ENCODE measurements at places on chromosomes 2 and 18. TPM values are rescaled to one million over a fixed set of nuclear protein-coding genes. Genes with fewer than 3 reads are reported as not detected.

- no peaks in the 10 kb centered on the region for H3K36me3 ChIP-seq
- no peaks in the 10 kb centered on the region for H3K27me3 ChIP-seq
- H3K27ac ChIP-seq: no peak overlapping the region
- no peak overlapping the region for H3K4me3 ChIP-seq
- DNase-seq: no peak
Measured at GRCh38 chr2:202613479-202613878, 21.3 kb upstream of the FAM117B start.

- peak; percentile 54 for DNase-seq
- H3K4me3 ChIP-seq: no peak overlapping the region
- H3K27me3 ChIP-seq: no peaks in the 10 kb centered on the region
- H3K4me1 ChIP-seq: peaks cover 21% of the 10 kb centered on the region
Measured at GRCh38 chr2:10042301-10043161, 819 bp upstream of the KLF11 start.

DSC2 gene
- not detected for total RNA-seq

SULT1C4 gene
- total RNA-seq: not detected

DNA sequence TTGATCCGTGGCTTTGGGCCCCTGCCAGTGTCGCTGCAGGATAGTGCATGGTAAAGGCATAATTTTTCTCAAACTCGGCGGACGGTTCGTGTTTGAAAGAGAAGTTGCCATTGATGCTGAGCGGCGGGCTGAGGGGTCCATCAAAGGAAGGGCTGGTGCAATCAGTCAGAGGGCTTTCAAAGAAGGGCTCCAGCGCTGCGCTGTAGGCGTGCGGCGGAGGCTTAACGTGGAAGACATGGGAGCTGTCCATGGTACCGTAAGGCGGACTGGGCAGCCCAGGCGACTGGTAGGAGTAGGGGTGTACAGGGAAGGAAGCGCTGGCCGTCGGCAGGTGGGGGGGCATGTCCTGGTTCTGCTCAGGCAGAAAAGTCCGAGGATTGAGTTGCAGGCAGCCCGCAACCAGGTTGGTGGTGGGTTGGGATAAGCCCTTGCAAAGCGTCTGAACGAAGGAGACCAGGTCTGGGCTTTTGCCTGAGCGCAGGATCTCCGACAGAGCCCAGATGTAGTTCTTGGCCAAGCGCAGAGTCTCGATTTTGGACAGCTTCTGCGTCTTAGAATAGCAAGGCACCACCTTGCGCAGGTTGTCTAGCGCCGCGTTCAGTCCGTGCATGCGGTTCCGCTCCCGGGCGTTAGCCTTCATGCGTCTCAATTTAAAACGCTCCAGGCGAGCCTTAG is 2.3 kb downstream of the NEUROD1 start:
- H3K4me3 ChIP-seq: no peak overlapping the region
- peaks cover 30% of the 10 kb centered on the region for H3K4me1 ChIP-seq
- no peak overlapping the region for H3K27ac ChIP-seq
- no peaks in the 10 kb centered on the region for H3K36me3 ChIP-seq
- DNase-seq: peak; percentile 51

POTEJ gene
- not detected for total RNA-seq

DNA sequence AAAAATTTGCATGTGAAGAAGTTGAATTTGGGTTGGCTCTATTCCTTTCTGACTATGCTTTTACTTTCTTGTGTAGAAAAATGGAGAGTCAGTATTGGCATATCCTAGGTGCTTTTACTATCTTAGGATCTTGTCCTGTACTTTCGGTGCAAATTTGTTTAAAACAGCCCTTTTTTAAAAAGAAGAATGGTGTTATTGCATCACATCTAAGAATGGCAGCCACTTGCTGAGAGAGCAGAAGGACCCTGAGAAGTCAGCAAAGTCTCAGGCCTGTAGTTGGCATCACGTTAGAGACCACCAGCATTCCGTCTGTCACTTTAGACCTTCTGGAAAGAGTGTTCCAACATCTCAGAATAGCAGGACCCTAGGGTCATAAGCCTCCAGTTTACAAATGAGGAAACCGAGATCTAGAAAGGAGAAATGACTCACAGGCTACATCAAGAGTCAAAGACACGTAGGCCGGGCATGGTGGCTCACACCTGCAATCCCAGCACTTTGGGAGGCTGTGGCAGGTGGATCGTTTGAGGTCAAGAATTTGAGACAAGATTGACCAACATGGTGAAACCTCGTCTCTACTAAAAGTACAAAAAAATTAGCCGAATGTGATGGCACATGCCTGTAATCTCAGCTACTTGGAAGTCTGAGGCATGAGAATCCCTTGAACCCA is 42.5 kb downstream of the SPATS2L start:
- no peak overlapping the region for H3K27ac ChIP-seq
- no peaks in the 10 kb centered on the region for H3K27me3 ChIP-seq
- no peaks in the 10 kb centered on the region for H3K36me3 ChIP-seq
- H3K4me3 ChIP-seq: no peak overlapping the region

GRCh38 chr2:120511536-120511935 is 165.6 kb downstream of the INHBB start:
- no peak for DNase-seq
- no peak overlapping the region for H3K4me3 ChIP-seq
- H3K36me3 ChIP-seq: no peaks in the 10 kb centered on the region

- H3K27ac ChIP-seq: no peak overlapping the region
- no peaks in the 10 kb centered on the region for H3K27me3 ChIP-seq
- no peaks in the 10 kb centered on the region for H3K36me3 ChIP-seq
- DNase-seq: no peak
- no peak overlapping the region for H3K4me3 ChIP-seq
Measured at GRCh38 chr2:29644949-29645348, 276.4 kb downstream of the ALK start.

- H3K27ac ChIP-seq: peak overlapping the region; percentile 62
- peaks cover 22% of the 10 kb centered on the region for H3K4me1 ChIP-seq
- no peaks in the 10 kb centered on the region for H3K27me3 ChIP-seq
- H3K36me3 ChIP-seq: no peaks in the 10 kb centered on the region
- peak; percentile 84 for DNase-seq
Measured at GRCh38 chr18:38940863-38941531, 1375.4 kb upstream of the CELF4 start.

- H3K36me3 ChIP-seq: no peaks in the 10 kb centered on the region
- H3K27me3 ChIP-seq: no peaks in the 10 kb centered on the region
- H3K4me3 ChIP-seq: no peak overlapping the region
- H3K4me1 ChIP-seq: no peaks in the 10 kb centered on the region
- H3K27ac ChIP-seq: no peak overlapping the region
Measured at GRCh38 chr2:234640657-234641056, 143.8 kb upstream of the ARL4C start.

HAAO gene
- total RNA-seq: not detected

DNA sequence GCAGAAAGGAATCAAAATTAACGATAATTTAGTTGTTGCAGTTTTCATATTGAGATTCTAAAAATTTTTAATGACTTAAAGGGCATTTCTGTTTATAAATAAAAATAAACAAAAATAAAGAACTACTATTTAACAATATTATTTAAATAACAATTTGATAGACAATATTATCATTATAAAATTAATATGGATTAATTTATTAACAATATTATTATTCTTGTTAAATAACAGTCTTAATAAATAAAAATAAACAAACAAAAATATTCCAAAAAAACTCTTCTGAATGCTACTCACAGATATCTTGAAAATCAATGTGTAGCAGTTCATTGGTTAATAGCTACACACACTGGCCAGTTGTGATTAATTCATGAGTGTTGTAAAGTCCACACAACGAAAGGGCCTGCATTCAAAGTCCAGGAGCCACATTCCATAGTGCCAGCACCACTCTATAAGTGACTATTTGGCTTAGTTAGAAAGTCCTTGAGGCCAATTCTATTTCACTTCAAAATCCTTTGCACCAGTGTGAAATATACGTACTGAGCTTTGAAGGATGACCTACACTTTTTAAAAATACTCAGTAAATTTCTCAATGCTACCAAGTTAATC is 117.1 kb downstream of the ZNF521 start:
- H3K27ac ChIP-seq: no peak overlapping the region
- H3K27me3 ChIP-seq: no peaks in the 10 kb centered on the region
- no peak overlapping the region for H3K4me3 ChIP-seq
- no peaks in the 10 kb centered on the region for H3K4me1 ChIP-seq
- DNase-seq: no peak
- H3K36me3 ChIP-seq: no peaks in the 10 kb centered on the region

CD28 gene
- total RNA-seq: 203 TPM

DNA sequence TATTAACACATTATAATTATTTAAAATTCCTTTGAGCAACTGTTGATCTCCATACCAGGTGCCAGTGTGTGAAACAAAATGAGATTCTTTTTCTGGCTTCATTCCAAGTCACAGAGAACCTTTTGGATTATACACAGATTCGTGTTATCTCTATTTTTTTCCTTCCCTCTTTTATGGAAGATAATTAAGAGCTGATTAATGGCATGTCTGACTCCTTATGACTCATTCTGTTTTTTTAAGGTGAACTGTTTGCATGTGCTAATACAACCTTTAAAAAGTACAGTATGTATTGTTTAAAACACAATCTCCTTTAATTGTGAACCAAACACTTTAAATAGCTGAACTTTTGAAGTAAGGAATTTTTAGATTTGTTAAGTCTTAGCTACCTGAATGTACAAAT is 39.3 kb downstream of the PELI1 start:
- no peaks in the 10 kb centered on the region for H3K27me3 ChIP-seq
- peaks cover 23% of the 10 kb centered on the region for H3K36me3 ChIP-seq
- H3K4me3 ChIP-seq: no peak overlapping the region
- DNase-seq: no peak

DNA sequence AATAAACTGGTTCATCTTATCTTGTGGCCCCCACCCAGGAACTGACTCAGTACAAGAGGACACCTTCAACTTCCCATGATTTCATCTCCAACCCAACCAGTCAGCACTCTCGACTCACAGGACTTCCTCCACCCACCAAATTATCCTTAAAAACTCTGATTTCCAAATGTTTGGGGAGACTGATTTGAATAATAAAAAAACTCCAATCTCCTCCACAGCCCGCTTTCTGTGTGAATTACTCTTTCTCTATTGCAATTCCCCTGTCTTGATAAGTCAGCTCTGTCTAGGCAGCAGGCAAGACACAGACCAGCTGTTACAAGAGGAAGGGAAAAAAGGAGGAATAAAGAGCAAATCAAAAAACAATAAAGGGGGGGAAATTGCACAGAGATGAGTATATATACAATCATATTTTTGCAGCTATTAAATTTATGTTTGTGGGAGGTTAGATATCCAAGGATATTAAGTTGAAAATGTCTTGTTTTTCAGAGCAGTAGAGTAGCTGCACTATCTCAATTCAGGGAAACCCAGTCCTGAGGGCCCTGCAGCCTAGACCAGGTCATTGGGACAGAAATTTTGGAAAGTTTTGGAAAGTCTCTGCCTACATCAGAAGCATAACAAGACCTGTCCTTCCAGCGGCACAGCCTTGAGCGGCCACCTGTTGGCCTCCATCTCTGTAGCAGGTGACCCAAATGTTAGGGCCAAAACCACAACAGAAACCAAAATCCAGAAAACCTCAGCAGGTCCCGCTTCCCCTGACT is 32.8 kb upstream of the SIGLEC15 start:
- DNase-seq: no peak
- no peaks in the 10 kb centered on the region for H3K27me3 ChIP-seq
- no peaks in the 10 kb centered on the region for H3K36me3 ChIP-seq
- no peak overlapping the region for H3K4me3 ChIP-seq
- H3K4me1 ChIP-seq: no peaks in the 10 kb centered on the region

ST6GAL2 gene
- total RNA-seq: not detected

TACR1 gene
- not detected for total RNA-seq

DNA sequence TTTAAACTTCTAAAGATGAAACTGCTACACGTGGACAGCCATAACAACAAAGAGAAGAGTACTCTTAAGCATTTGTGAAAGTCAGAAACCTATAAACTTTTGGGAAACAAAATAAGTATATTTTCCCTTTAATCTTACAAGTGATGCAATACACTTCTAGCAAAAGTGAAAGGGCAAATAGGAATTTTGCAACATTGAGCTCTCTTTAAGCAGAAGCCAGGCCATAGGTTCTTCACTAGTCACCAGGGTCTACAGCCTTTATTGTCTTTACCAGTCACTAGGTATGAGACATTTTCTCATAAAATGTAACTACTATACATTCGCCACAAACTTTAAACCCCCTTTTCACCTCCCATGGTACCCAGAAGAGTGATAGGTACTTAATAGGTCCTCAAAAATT is 37.5 kb downstream of the SCN1A start:
- no peak for DNase-seq
- H3K4me3 ChIP-seq: no peak overlapping the region
- no peak overlapping the region for H3K27ac ChIP-seq
- no peaks in the 10 kb centered on the region for H3K4me1 ChIP-seq
- H3K27me3 ChIP-seq: no peaks in the 10 kb centered on the region

GRCh38 chr2:62462211-62462610 is 43.8 kb downstream of the TMEM17 start:
- no peak for DNase-seq
- no peak overlapping the region for H3K4me3 ChIP-seq
- H3K27ac ChIP-seq: no peak overlapping the region
- no peaks in the 10 kb centered on the region for H3K4me1 ChIP-seq
- H3K36me3 ChIP-seq: no peaks in the 10 kb centered on the region

DNA sequence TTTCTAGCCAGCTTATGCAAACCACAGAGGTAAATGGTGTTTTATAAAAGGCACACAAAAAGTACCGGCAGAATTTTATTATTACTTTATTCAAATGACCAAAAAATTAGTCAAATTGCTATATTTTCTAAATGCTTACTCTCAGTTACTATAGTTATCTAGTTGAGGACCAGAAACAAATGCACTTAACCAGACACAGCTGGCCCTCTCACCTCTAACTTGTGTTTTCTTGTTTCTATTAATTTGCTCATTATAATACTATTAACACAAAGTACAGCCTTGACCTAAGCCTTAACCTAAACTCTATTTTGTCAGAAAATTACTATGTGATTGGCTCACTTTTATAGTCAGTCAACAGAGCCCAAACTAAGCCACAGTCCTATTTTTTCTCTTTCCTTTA is 26.2 kb downstream of the OLA1 start:
- H3K36me3 ChIP-seq: no peaks in the 10 kb centered on the region
- no peak overlapping the region for H3K27ac ChIP-seq
- no peaks in the 10 kb centered on the region for H3K27me3 ChIP-seq
- no peak for DNase-seq

DNA sequence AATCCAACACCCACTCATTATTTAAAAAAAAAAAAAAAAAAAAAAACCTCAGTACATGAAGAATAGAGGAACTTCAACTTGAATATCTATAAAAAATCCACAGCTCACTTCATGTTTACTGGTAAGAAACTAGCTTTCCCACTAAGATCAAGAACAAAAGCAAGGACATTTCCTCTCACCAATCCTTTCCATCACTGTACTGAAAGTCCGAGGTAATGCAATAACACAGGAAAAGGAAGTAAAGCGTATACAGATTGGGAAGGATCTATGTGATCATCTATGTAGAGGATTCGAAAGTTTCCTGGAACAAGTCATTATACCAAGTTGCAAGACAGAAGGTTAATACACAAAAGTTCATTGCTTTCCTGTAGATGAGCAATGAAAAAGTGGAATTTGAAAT is 63.2 kb downstream of the ROCK2 start:
- no peaks in the 10 kb centered on the region for H3K27me3 ChIP-seq
- H3K4me1 ChIP-seq: no peaks in the 10 kb centered on the region
- no peak overlapping the region for H3K27ac ChIP-seq
- peaks cover 4% of the 10 kb centered on the region for H3K36me3 ChIP-seq
- H3K4me3 ChIP-seq: no peak overlapping the region
- DNase-seq: no peak
